ENCODE measurements at places on chromosomes 11 and 22.

GRCh38 chr11:121032546-121032945 lies 8.6 kb downstream of the TBCEL start:
- no peak for DNase-seq

- no peak for DNase-seq
Measured at GRCh38 chr11:1645357-1645821, 15.8 kb downstream of the KRTAP5-5 start.

DNA sequence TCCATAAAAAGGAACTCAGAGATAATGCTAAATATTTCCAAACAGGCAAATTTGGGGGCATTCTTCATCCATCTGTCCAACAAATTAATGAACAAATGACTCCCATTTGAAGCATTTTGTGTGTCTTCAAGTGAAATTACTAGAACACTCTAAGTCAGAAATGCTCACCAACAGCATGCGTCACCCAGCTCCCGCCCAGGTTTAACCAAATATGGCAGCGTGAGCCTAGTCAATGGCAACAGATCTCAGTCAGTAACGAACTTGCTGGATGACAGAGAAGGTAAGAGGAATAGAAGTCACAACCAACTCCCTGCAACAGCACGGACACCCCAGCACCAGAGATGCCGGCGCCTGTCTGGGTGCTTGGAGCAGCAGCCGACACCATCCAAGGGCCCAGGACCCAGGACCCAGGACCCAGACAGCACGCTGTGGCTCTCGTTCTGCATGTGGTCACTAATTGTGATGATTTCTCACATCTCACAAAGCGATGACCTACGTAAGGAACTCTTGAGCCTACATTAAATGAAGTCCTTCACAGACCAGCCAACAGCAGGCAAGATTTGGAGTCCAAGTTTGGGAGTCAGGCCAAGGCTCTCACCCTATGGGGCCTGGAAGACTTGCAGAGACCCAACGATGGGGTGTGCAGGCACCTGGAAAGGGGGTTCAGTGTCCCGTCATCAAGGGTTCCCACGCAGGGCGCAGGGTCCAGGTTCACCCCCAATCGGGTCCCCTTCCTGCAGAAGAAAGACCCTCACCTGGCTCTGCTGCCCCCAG lies 556.9 kb downstream of the BRD1 start:
- DNase-seq: no peak

DNA sequence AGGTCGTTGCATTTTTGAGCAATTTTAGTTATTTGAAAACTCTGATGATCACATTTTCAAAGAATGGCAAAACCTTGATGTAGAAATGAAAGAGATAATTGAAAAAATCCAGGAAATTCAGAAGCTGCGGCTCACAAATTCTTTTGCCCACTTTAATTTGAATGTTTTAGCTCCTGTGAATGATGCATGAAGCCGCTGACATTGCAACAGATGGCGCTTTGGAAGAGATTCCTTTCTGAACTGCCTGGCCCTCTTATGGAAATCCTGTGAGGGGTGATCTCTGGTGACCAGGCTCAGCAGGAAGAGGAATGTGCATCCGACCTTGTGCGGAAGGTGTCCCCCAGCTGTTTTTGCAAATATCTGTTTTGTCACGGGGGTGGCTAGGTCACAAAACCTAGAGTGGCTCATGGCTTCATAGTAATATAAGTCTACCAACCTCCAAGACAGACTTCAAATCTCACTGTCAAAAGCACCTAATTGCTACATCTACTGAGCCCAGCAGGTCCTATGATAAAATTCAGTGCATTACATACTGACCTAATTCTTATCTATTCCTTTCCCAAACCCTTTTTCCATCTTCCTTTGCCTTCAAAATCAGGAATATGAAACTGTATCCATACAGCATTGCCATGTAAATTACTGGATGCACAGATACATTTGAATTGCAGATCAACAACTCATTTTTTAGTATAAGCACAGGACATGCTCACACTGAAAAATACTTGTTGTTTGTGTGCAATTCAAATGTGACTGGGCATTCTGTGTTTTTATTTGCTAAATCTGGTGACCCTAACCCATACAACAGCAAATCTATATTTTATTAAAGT lies 412.7 kb downstream of the ETS1 start:
- DNase-seq: peak; percentile 94

DNA sequence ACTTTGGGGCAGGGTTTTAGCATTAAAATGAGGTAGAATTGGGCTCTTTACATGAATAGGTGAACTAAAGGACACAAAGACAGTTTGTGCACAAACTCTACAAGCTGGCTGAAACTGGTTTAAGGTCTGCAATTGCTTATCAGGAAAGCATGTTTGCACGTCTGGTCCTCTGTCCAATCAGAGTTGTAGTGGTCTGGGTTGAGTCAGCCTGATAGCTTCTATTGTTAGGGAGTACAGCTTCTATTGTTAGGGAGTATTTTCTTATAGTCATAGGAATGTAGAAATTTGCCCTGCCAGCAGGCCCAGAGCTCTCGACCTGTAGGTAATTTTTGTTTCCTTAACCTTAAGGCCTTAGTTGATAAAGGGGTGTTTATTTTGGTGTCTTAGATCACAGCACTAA lies 1422.4 kb downstream of the LRRC4C start:
- no peak for DNase-seq

GRCh38 chr11:6210274-6210955 lies 5.1 kb downstream of the C11orf42 start:
- DNase-seq: peak; percentile 59

DNA sequence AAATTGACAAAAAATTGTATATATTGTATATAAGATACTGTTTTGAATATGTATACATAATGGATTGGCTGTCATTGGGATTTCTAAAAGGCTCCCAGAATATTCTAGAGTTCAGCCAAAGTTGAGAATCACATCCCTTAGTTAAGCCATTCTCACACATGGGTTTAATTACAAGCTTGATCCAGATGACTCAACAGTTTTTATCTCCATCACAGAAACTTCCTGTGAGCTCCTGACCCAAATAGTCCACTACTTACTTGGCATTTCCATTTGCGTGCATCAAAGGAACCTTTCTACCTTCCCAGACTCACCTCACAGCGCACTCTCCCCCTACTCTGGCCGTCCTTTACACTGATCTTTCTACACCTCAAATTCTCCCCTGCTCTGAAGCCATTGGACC lies 184.8 kb upstream of the ARHGAP20 start:
- DNase-seq: peak; percentile 85

GRCh38 chr11:119346605-119347004 lies at the start of gene MFRP:
Gene MFRP, minus strand, starts transcription at chr11:119346705. Its CDS starts 192 bp downstream, at chr11:119346513.
- DNase-seq: no peak

GRCh38 chr11:1826552-1827094 lies 8.2 kb upstream of the SYT8 start:
- peak; percentile 48 for DNase-seq

DNA sequence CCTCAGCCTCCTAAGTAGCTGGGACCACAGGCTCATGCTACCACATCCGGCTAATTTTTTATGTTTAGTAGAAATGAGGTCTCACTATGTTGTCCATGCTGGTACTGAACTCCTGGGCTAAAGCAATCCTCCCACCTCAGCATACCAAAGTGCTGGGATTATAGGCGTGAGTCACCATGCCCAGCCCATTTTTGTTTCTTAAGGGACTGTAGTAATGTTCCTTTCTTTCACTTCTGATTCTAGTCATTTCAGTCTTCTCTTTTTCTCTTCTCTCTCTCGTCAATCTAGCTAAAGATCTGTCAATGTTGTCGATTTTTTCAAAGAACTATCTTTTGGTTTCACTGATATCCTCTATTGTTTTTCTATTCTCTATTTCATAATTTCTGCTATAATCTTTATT lies 111.0 kb upstream of the APOA1 start:
- peak; percentile 47 for DNase-seq

- no peak for DNase-seq
Measured at GRCh38 chr11:85656777-85657176, 8.2 kb downstream of the CREBZF start.

DNA sequence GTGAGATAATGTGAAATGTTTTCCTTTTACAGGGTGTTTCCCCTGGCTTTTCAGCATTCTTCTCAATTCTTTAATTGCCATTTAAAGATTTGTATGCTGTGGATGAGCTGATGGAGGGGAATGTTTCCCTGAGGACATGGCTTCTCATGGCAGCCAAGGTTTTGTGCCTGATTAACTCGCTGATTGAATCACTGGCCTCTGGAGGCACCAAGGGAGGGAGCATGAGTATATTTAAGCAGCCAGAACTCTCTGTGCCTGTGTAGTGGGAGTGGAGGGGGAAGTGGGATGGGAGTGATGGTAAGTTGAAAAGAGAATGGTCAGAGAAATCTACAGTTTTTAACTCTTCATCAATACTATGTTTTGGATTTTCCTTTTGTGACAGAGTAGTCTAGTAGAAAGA lies 88.7 kb downstream of the STIM1 start:
- DNase-seq: peak; percentile 37

GRCh38 chr11:36069576-36070212 lies 125.8 kb downstream of the LDLRAD3 start:
- DNase-seq: no peak

DNA sequence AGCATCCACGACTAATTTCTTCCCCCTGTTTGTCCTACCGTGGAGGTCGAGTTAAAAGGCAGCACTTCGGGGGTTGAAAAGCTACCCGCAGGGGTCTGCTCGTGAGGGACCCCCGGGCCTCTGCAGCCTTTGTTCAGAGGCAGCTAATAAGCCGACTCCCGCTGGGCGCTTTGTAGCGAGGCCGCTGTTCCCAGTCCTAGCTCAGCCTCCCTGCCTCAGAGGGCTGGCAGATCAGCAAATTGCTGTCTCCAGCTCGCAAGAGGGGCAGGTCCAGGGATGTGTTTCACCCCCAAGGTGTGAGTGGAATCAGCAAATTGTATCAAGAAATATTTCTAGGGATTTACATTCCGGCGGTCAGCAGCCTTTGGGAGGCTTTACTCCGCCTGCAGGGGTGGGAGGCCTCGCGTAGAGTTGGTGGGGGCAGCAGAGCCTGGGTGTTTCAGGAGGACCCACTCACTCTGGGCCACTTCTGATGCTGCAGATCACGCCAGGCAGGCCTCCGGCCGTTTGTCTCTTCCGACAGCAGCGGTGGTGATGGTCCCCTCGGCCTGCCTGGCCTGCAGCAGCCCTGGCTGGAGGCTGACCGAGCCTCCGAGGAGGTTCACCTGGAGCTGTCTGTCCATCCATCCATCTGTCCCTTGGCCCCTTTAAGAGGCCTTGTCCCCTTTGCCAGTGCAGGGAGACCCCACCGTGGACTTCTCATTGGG lies 21.6 kb upstream of the KCNQ1OT1 start:
- DNase-seq: no peak

- DNase-seq: no peak
Measured at GRCh38 chr22:43996981-43997265, 27.2 kb upstream of the PARVB start.

GRCh38 chr11:67158221-67158620 lies 39.2 kb downstream of the KDM2A start:
- DNase-seq: no peak

DNA sequence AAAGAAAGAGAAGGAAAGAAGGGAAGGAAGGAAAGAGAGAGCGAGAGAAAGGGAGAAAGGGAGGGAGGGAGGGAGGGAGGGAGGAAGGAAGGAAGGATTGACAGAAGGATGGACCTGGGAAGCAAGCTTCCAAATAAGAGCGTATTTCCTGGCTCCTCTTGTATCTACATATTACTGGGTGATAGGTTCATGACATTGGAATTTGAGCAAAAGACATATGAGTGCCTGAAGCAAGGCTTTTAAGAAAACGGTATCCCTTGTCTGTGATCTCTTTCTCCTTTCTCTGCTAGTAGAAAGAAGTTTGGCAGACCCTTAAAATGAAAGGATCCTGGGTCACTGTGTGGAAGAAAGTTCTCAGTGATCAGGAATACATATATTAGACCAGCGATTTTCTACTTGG lies 932.2 kb upstream of the CCDC90B start:
- no peak for DNase-seq

- DNase-seq: no peak
Measured at GRCh38 chr11:13333456-13333957, 55.9 kb downstream of the BMAL1 start.

- no peak for DNase-seq
Measured at GRCh38 chr11:67500484-67500821, 4.7 kb downstream of the PITPNM1 start.

- DNase-seq: no peak
Measured at GRCh38 chr22:22120160-22120559, 124.4 kb upstream of the VPREB1 start.

DNA sequence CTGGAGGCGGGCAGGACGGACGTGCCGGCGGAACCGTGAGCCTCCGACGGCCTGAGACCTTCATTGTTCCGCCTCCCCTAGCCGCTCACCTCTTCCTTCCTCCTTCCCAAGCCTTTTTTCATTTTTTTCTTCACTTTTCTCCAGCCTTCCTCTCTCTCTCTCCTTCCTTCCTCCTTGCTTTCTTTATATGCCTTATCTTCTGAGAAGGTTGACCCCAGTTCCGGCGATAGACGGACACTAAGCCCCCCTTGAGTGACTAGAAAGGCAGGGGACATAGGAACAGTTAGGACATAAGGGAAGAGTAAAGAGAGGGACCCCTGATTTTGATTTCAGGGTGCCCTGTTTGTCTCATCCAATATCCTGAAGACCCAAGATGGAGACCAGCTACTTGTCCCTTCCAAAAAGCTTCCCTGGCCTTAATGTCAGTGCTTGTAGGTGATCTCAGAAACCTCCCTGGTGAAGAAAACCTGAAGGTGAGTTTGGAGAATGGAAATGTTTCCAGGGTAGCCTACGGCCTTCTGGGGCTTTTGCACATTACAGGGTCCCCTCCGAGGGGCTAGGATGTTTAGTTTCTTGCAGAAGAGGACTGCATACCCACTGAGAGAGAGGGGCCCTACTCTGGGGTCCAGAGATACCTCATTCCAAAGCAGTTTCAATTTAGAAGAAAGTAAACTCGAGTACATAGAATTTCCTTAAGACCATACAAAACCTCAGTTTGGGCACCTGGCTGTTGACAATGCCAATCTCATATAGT lies 3.5 kb downstream of the ADM start:
- no peak for DNase-seq

- peak; percentile 42 for DNase-seq
Measured at GRCh38 chr11:57480409-57481137, 20.2 kb downstream of the RTN4RL2 start.

DNA sequence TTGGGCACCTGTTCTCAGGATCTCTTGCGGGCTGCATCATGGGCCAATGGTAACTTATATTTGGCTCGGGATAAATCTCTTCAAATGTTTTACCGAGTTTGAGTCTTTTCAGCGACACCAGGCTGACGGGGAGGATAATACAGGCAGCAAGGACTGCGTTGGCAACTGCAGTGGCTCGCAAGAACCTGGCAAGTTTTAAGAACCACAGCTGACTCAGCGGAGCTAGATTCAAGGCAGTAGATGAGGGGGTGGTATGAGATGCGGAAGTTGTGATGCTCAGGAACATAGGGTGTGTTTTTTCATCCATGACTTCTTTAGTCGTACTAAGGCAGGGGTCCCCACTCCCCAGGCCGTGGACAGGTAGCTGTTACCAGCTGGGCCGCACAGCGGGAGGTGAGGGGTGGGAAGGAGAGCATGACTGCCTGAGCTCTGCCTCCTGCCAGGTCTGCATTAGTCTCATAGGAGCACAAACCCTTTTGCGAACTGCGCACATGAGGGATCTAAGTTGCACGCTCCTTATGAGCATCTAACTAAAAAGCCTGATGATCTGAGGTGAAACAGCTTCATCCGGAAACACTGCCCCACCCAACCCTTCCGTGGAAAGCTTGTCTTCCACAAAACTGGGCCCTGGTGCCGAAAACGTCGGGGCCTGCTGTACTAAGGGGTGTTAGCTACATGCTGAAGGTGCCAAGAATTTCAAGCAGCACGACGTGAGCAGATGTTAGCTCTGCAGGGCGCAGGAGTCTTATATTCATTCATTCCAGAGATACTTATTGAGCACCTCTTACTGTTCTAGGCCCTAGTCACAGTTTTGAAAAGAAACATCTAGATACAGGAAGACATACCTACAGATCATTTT lies 6.4 kb upstream of the JAM3 start:
- DNase-seq: no peak
